ENCODE measurements at places on chromosomes 6 and 20.

DNA sequence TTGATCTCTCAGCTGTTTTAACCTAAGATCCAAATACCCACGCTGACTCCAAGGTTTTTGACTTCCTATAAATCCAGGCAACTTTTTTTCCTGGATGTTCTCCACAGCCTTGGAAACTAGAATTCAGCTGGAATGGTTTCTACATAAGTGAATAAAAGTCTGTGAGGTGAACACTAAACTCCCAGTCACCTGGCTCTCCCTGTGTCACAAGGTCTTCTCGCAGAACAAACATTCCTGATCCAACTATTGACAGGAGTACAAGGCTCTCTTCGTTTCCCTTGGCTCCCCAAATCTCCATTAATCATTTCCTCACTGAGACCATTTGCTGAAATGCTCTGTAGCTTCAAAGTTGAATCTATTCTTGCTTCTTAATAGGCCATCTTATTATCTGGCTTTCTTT lies 265.7 kb downstream of the ADGRG6 start:
- DNase-seq, result no peak

DNA sequence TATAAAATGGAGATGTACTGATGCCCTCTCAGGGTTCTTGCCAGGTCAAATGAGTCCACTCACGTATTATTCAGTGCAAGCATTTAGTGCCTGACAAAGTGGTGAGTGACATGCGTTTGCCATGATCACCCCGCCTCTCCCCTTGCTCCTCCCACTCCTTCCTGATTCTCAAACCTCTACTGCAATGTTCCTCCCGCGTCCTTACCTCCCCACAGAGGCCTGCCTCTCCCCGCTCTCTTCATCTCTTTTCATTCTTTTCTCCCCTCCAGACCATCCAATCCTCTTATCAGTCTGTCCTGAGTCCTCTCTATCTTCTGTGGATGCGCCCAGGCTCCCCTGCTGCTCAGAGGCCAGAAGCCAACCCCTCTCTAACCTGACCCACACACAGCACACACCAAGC lies 40.7 kb downstream of the KCNK5 start:
- DNase-seq, result no peak

GRCh38 chr20:20950620-20951019 lies 155.5 kb downstream of the LINC00237 start:
- DNase-seq, result no peak

DNA sequence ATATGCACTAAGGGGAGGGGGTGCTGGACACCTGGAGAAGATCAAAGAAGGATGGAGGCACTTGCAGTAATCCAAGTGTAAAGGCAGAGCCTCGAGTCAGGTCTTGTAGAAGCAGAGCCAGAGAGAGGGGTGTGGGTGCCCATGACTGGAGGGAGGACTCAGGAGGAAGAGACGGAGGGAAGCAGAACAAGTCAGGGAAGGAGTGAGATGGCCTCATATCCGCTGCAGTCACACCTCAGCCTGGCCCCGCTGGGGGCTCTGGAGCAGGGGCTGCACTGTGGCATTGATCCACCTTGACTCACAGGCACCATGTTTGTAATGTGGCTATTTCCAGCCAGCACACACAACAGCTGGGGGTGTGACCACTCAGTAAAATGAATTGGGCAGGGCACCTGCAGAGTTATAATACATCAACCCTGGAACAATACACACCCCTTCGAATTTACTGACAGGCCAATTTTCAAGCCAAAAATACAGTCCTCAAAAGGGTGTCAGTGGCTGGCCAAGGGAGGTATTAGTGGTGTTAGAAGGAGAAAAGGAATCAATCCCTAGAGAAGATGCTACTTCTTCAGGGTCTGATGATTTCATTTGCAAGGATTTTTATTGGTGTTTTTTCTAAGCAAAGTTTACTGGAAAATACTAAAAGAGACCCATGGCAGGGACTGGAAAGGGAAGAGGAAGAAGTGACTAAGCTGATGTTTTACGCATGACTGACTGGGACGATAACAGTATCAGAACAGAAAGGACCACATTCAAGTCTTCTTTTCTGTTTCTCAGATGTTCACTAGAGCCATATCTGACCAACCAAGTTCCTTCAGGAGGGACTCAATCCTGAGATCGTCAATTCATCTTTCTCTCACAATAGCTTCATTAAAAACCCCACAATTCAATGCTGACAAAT lies 18.9 kb upstream of the NXT1 start:
- DNase-seq, result no peak

GRCh38 chr6:119673741-119674140 lies 324.2 kb upstream of the MAN1A1 start:
- DNase-seq, result no peak

GRCh38 chr20:3749087-3749688 lies 16.7 kb downstream of the HSPA12B start:
- no peak for DNase-seq

GRCh38 chr6:44003345-44004061 lies 123.7 kb downstream of the MRPL14 start:
- no peak for DNase-seq

All from CD8-positive, alpha-beta T cell (primary cell).